ENCODE measurements at places on chromosomes 4 and X.

DNA sequence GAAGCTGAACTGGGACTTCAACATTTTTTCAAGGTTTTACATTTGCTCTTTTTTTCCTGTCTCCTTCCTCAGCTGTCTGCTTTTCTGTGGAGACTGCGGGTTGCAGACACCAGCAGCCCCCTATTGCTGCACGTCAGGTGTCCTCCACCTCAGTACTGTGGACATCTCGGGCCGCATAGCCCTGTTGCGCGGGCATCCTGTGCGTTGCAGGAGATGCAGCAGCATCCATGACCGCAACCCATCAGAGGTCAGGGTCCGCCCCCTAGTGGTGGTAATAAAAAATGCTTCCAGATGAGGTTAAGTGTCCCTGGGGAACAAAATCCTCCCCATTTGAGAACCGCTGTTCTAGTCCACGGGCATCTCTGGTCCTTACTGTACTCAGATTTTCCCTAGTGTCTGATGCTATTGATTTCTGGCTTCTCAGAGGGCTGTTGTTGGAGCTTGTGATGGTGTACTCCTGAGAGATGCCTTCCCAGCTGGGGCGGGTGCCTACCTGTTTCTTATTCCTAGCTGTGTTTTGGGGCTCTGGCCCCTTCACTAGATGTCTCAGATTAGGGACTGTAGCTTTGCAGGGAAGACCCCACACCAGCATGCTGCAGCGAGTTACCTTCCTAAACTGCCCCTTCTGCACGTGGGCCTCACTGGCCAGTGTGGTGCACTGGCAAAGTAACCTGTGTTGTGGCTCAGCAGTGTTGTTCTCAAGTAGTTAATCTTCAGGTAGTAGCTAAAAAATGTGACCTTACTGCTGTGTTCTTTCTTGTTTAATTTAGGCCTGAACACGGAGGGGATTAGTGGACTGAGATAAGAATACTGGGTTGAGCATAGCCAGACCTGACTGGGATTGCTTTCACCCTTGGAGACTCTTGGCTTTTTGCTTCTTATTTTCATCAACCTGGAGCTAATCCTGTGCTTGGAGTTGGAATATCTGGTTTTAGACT is 28.2 kb downstream of the NSD2 start:
- peak; percentile 84 for DNase-seq

- no peak for DNase-seq
These were observed 299.1 kb downstream of the EVC2 start for GRCh38 chr4:5409237-5409636.

GRCh38 chr4:86271057-86271456 is 88.8 kb downstream of the MAPK10 start:
- DNase-seq = no peak

- DNase-seq = no peak
These were observed 104.5 kb upstream of the PSAPL1 start for GRCh38 chr4:7539186-7539585.

GRCh38 chrX:69232945-69233344 is 67.7 kb upstream of the PJA1 start:
- DNase-seq = no peak

DNA sequence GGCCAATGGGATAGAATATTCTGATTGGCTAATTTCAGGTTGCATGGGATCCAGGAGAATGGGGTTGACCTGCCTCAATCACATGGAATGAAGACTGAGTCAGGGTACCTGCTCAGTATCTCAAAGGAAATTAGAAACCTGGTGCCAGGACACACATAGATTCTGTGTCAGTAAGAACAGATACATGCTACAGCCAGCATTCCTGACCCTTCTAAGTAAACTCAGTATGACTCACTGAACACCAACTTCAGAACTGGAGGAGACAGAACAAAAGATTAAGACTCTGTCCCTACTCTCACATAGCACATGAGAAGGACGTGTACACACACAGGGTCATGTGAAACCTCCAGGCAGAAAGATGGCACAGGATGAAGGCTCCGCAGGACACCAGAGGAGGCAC is 54.5 kb downstream of the FAM184B start:
- DNase-seq = no peak

- no peak for DNase-seq
These were observed 306.6 kb downstream of the STPG2 start for GRCh38 chr4:97836662-97837061.

DNA sequence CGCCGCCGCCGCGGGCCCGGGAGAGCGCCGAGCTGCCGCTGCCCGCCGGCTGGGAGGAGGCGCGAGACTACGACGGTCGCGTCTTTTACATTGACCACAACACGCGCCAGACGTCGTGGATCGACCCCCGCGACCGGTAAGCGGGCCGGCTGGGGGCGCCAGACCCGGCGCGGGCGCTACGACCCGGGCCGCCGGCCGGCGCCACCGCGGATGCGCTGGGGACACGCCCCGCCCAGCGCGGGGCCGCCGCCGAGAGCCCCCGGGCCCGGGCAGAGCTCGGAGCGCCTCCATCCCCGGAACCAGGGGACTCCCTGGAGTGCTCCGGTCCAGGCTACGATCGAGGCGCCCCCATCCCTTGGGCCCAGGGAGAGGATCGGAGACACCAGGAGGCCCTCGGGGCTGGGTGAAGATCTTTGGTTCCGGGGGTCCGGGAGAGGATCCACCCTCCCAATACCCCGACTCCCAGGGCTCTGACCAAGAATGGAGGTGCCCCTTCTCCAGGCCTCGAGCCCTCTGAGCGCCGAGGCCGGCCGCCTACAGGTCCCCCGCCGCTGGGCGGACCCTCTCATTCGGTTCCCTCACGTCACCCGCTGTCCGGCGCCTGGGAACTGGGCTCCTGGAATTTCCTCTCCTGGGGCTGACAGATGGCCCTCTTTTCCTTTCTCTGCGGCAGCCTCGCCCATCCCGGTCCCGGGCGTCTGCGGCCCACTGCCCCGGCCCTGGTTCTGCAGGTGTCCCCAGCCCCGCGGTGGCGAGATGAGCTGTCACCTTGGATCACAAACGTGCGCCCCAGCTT is 48.8 kb downstream of the CLDN34 start:
- no peak for DNase-seq

DNA sequence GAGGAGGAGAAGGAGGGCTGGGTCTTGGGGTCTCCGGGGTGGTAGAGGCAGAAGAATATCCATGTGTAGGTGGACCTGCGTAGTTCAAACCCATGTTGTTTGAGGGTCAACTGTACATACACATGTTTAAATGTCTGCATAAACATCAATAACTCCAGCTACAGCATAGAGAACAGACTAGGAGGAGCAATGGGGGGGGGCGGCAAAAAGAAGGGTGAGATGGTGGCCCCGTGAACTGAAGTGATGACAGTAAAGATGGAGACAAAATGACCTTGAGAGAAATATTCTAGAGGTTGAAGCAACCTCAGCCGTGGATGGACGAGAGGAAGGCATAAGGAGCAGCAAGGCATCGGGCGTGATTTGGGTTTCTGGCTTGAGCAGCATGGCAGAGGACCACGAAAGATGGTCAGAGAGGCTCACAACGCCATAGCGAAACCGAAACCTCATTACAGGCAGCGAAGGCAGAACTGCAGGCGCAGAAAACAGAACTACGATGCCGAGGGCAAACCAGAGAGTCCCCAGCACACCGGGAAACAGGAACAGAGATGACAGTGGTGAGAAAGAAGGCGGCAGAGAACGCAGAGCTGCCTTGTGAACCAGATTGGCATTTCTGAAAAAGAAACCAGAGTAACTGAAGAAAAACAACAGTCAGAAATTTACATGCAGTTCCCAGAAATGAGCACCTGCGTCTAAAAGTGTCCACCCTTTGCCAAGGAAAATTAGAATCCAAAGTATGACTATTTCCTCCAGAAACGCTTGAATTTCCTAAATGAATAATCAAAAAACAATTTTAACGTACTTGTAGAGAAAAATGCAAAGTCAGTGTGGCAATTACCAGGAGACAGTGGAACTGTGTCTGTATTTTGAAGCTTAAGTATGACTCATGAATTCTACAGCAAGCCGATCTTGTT is 50.3 kb upstream of the ENPP6 start:
- DNase-seq = peak; percentile 89

- DNase-seq = no peak
These were observed 20.3 kb downstream of the PLRG1 start for GRCh38 chr4:154529728-154530519.

- DNase-seq = no peak
These were observed 9.0 kb upstream of the NSG1 start for GRCh38 chr4:4377732-4378460.

DNA sequence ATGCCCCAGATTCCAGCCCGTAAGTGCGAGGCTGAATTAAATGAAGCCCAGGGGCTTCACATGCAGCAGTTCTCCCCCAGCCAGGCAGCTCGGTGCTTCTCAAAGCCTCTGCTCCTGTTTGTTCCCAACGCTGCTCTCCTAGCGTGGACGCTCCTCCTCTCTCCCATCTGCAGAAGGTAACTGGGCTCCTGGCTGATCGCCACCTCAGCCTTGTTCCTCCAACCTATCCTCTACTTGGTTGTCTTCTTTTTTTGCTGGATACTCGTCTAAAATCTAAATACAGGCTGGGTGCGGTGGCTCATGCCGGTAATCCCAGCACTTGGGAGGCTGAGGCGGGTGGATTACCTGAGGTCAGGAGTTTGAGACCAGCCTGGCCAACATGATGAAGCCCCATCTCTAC is 70.3 kb downstream of the NSUN7 start:
- no peak for DNase-seq

GRCh38 chr4:172554588-172554987 is 614.0 kb upstream of the GALNT7 start:
- no peak for DNase-seq

DNA sequence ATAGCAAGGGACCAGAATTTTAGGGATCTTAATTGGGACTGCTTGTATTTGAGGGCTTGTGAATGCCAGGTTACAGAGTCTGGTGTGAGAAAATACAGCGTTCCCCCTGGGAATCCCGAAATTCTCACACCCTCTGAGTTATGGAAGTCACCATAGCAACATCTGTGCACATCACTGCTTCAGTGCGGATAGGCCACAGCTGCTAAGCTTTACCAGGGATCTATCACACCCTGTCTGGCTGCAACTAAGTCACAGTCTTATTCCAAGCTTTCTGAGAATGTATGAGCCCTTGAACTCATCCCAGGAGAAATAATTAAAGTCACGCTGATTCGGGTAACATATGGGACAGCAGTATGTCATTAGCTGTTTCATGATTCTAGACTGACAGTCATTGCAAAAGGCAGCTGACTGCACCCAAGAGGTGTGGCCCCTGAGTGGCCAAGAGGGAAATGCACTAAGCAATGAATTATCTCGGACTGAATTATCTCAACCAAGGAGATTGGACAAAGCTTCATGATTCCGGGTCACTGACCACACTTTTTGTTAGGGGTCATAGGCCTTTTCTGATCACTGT is 46.7 kb upstream of the BTC start:
- DNase-seq = no peak

- DNase-seq = no peak
These were observed 127.5 kb upstream of the TLR3 start for GRCh38 chr4:185941461-185941860.

DNA sequence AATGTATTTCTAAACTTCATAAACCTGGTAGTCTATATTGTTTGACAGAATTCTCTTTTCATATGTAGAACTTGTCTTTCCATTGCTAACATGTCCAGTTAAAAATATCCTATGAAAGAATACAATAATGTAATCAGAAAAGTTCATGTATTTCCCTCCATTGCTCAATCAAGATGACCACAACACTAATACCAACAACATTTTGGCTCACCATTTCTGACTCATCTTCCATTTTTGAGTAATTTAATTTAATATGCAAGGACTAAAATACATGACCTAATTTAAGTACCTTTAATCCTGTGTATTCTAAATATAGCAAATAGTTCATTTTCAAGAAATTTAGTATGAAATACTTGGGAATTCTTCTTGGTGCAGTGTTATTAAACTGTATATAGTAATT is 239.5 kb upstream of the GPC4 start:
- no peak for DNase-seq

DNA sequence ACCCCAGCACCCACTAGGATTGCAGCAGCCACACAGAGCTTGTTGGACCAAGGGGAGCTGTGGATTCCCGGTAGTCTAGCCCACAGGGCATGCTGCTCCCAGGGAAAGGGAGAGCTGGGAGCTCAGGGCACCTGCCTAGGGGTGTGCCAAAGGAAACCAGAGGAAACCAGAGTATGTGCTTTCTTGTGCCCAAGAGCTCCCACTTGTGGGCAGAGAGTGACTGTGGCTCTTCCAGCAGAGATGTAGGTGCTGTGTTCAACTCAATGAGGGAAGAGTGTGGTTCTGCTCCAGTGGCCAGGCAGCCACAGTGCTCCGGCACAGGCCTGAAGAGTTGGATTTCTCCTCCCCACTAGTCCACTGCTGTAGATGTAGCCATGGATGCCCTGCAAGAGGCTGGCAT is 1050.0 kb upstream of the INTU start:
- no peak for DNase-seq

- no peak for DNase-seq
These were observed 71.0 kb downstream of the RAPGEF2 start for GRCh38 chr4:159173886-159174285.

- no peak for DNase-seq
These were observed 54.2 kb downstream of the PLAC1 start for GRCh38 chrX:134603806-134604700.

DNA sequence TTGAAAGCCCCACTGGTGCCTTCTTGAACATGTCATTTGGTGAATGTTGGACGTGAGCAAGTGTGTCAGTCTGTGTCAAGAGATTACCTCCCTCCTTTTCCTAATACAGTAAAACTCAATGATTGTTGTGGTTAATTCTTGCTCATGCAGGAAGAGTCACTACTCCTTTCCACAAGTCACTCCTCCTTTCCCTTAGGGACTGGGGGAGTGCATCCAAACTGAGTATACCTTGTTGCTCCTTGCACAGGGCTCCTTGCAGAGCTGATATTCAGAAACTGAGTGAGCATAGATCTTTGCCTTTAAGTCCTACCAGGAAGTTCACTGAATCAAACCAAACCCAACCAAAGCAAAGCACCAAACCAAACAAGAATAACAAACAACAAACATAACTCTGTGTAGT is 63.9 kb downstream of the GPR50 start:
- DNase-seq = no peak

DNA sequence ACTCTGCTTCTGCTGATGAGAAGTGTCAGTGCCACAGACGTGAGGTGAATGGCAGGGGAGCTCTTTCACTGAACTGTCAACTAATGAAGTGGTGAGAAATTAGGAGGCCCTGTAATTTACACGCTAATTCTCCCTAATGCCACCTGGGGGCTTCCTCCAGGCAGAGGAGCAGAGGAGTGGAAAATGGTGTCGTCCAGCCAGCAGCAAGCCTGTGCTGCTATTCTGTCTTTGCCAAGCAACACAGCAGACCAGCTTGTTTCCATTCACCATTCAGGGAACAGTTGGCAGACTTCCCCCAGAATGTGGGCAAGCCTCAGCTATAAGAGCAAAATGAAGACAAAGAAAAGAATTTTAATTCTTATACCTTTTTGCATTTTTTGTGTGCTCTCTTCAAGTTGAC is 245.2 kb upstream of the TET2 start:
- DNase-seq = no peak

DNA sequence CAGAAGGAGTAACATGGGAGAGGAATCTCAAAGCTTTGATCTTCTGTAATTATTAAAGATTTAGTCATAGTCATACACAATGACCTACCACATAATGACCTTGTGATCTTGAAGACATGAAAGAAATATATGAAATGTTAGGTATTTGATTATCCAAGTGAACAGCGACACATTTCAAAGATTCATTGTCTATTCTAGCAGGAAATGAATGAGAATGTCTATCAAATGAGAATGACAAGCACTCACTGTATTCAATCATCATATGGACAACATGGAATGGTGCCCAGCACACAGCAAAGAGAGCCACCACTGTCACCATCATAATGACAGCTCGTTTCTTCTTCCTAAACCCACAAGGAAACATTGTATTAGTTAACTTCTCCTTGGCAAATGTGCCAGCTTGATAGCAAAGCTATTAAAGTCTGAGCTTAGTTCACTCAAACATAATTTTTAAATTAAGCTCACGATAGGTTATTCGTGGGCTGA is 50.6 kb downstream of the QRFPR start:
- DNase-seq = no peak
